ENCODE measurements at places on chromosomes 12 and 14.

- no peak for DNase-seq
Observed at GRCh38 chr12:25263594-25263993, 12.9 kb upstream of the KRAS start.

GRCh38 chr12:80838708-80839107 is 99.0 kb downstream of the LIN7A start:
- no peak for DNase-seq

DNA sequence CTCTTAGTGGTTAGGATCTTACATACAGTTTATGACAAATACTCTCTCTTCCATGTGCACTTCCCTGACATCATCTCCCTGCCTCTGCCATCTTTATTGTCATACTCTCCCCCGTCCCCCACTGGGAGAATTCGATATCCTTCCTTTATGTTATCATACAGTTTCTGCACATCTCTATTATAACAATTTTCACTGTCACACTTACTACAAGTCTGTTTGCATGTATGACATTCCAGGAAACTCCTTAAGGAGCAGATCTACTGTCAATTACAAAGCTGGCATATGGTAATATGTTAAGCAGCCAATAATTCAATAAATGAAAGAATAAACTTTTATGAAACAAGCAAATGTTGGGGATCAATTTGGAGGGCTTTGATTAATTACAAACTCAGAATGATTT is 91.1 kb downstream of the KCNH5 start:
- DNase-seq: no peak

DNA sequence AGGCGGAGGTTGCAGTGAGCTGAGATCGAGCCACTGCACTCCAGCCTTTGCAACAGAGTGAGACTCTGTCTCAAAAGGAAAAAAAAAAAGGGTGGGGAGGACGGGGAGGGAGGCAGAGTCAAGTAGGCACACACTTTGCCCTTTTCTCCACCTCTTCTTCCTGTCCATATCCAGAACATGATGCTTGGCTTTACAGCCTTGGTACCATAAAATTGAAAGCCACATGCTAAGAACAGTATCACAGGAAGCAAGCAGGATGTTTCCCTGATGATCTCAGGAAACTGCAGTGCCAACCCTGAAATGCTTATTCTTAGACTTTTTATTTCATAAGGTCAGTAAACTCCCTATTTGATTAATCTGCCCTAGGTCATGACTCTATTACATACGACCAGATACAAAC is 32.5 kb upstream of the YAF2 start:
- DNase-seq: no peak

GRCh38 chr14:35878272-35879150 is 52.4 kb downstream of the BRMS1L start:
- no peak for DNase-seq

DNA sequence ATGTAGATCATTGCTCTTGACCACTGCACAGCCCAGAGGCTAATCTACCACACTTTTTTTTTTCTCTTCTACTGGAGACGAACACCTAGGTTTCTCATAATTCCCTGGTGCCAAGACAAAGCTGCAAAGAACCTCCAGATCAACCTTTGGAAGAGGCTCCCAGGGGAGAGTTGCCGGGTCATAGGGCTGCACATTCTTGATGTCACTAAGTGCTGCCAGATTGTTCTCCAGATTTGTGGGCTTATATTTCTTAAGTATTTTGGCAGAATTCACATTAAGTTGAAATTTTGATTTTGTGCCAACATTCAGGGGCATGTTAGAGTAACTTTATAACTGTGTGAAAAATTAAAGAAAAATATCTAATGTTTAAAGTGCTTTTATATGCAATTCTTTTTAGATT is 13.5 kb upstream of the PDZRN4 start:
- no peak for DNase-seq

GRCh38 chr12:31772685-31773222 is 43.9 kb upstream of the AMN1 start:
- DNase-seq: no peak

DNA sequence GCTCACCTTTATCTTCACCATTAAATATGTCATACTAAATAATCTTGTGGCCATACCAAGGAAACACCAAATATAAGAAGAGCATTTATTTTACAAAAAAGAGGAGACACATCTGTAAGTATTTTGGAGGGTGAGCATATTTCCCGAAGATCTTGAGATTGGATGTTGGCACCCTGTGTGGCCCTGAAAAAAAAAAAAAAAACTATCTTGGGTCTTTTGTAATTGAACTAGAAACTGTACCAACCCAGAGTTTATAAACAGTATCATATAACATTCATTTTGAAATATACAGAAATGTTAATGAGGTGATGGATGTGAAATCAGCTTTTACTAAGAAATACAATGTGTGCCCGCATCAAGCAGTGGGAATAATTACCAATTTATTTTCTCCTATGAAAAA is 104.0 kb upstream of the FRMD6 start:
- no peak for DNase-seq

- no peak for DNase-seq
Observed at GRCh38 chr12:109088818-109089217, 4.5 kb downstream of the ALKBH2 start.

DNA sequence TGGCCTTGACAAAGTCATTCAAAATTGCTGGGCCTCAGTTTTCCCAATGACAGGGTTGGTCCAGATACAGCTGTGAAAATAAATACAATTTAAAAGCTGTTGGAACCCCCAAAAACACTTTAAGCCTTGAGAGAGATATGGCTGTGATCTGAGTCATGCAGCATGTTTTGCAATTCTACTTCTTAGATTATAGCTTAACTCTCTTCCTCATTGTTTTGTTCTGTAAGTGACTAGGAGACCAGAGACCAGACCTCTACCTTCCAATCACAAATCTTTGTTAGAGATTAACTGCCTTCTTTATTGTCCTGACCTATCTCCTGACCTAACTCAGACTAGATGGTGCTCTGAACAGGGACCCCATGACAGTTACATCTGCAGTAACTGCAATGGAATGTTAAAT is 198.1 kb downstream of the STXBP6 start:
- no peak for DNase-seq

DNA sequence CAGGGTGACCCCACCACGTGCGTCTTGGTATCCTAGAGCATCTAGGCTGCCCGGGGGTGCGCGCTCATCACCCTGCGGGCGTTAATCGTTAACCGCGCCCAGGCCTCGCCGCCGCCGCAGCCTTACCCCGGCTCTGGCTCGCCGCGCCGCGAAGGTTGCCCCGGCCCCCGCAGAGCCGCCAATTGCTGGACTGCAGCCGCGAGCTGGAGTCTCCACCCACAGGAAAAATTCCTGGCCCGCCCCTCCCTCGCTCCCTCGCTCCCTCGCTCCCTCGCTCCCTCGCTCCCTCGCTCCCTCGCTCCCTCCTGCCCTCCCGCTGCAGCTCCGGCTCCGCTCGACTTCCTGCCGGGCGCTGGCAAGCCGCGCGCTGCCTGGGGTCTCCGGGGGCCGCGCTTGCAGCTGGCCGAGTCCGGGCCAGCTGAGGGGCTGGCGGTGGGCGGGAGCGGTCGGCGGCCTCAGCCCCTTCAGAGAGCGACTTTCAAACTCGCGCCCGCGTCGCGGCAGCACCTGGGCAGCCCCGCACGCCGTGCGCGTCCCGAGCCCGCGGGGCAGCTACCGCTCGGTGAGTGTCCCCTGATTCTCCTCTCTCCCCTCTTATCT is at the start of gene PLEKHG3:
Gene PLEKHG3, plus strand, starts transcription at position 282 of the 600 bp plus-strand sequence. CDS start 23,208 bp downstream, outside the sequence.
- DNase-seq: no peak

- DNase-seq: no peak
Observed at GRCh38 chr14:43475757-43476156, 1031.3 kb downstream of the FSCB start.

DNA sequence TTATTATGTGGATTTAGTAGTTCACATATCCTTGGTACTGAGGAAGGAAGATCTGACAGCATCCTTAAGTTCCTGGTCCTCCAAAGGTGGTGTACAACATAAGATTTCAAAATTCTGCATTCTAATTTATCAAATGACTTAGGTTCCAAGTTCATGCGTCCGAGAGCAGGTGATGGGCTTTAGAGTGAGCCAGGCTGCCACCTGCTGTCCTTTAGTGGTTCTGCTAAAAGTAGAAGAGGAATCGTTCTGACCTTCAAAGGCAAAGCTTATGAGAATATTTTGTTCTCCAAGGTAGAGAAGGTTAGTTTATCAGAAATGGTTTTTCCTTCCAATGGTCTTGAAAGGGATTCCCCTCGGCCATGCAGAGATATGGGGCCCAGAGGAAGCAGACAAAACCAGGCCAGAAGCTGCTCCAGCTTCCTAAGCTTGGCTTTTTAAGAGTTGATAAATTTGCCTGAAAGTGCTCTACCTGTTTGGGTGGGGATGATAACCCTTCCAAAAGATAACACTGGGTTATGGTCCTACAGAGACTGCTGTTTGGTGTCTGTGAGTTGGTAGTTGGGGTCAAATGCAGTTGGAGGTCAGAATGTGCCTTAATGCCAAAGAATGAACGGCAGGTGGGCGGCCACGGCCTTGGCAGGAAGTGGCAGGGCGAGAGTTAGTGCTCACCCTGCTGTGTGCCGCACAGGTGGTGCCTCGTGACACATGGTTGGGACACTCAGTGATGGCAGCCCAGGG is 29.1 kb upstream of the LRTM2 start:
- no peak for DNase-seq

DNA sequence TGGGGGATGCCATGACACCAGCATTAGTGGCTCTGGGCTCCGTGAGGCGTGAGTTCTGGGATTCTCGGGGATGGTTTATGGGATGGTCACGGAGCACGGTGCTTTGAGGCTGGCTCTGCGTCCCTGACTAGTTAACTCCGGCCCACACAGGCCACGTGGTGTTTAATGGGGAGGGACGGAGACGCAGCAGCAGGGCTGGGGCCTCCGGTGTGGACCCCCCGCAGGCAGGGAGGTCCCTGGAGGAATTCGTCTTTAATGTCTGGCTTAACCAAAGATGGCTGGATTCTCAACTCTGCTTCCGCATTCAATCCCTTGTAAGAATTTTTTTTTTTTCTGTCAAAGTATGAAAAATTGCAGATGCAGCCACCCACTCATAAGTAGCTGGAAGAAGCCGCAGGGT is 86.4 kb upstream of the RFLNA start:
- no peak for DNase-seq

DNA sequence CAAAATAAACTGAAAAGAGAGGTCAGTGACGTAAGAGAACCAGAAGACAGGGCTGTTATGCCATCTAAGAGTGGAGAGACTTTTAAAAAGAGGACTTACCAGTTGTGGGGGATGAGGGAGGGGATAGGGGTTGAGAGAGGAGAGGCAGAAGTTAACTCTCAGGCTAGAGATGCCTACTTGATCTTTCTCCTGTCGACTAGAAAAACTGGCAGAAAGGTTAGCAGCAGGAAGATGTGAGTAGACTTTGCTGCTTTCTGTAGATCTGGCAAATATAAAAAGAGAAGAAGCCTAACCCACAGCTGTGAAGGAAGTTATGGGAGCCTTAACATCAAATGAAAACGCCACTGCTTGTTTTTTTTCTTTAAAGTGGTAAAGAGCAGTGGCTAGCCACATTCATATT is 10.7 kb downstream of the CREBL2 start:
- no peak for DNase-seq

DNA sequence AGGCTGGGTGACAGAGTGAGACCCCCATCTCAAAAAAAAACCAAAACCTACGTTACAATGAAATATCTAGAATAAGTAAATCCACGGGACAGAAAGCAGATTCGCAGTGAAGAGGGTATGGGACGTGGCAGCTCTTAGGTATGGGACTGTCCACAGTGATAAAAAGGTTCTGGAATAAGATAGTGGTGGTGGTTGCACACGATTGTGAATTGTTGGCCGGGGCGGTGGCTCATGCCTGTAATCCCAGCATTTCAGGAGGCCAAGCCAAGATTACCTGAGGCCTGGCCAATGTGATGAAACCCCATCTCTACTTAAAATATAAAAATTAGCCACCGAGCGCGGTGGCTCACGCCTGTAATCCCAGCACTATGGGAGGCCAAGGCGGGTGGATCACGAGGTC is 76.3 kb downstream of the KDM2B start:
- no peak for DNase-seq

DNA sequence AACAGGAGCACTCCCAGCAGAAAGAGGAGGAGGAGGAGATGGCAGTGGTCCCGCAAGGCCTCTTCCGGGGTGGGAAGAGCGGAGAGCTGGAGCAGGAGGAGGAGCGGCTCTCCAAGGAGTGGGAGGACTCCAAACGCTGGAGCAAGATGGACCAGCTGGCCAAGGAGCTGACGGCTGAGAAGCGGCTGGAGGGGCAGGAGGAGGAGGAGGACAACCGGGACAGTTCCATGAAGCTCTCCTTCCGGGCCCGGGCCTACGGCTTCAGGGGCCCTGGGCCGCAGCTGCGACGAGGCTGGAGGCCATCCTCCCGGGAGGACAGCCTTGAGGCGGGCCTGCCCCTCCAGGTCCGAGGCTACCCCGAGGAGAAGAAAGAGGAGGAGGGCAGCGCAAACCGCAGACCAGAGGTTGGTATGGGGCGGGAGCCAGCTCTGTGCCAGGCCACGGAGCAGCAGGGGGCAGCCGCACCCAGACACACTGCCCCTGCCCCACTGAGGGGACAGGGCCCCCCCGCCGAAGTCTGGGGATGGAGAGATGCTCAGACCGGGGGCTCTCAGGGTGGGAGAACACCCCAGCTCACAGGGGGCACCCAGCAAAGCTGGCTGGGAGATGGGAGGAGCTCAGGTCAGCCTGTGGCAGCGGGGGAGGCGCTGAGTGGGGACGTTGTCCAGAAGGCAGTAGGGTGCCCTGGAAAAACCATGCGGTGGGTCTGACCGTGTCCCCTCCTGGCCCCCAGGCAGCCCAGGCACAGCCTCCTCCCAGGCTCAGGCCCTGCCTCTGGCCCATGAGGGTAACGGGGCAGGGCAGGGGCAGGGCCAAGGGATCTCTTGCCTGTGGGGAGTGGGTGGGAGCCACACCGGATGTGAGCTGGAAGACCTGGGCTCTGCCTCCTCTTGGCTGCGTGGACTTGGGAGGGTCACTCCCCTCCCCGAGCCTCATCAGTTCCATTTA is 9.8 kb downstream of the CHGA start:
- no peak for DNase-seq

- no peak for DNase-seq
Observed at GRCh38 chr12:129109174-129110001, 256.1 kb downstream of the GLT1D1 start.

- no peak for DNase-seq
Observed at GRCh38 chr14:38016497-38016896, 191.2 kb upstream of the SSTR1 start.

DNA sequence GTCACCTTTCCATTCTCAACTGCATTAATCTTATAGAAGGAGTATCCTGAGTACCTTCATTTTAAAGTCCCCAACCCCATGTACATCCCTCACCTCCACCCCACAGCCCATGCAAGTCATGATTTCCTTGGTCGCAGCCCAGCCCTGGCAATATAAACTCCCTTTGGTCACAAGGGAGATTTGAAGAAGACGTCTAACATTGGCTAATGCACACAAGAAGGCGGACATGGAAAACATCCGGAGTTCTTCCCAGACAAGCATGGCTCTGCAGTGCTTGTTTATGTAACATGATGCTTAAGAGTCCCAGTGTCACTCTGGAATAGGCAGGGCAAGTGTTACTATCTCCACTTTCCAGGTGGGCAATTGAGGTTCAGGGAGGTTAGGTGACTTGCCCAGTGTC is 277.6 kb downstream of the DPF3 start:
- DNase-seq: no peak

DNA sequence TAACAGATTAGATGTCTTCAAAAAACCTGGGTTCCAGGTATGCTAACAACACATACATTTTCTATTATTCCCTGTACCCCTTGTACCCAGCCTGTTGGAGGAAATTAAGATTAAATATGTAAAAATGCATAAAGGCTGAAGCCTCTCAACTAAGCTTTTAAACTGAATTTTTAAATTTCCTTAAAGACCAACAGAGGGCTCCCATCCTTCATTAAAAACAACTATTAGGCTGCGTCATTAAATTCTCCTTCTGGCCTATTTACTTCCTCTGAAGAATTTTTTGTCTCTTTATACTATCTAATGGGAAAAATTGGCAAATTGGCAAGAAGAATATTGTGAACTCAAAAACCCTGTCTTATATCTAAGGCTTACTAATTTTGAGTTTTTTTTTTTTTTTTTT is 21.8 kb downstream of the SENP1 start:
- DNase-seq: no peak
